Activated CD4-positive, CD25-positive, alpha-beta regulatory T cell (primary cell): ENCODE measurements at places on chromosomes 3 and 15.

DNA sequence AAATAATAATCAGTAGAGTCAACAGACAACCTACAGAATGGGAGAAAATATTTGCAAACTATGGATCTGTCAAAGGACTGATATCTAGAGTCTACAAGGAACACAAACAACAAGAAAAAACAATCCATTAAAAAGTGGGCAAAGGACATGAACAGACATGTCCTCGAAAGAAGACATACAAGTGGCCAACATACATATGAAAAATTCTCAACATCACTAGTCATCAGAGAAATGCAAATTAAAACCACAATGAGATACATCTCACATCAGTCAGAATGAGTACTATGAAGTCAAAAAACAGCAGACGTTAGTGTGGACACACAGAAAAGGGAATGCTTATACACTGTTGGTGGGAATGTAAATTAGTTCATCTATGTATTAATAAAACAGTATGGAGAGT is 33.7 kb downstream of the SLC2A2 start:
- DNase-seq, result no peak

- DNase-seq, result no peak
Measured at GRCh38 chr3:126151562-126152302, 28.7 kb downstream of the ALDH1L1 start.

GRCh38 chr15:33104212-33104611 is 90.3 kb downstream of the FMN1 start:
- no peak for DNase-seq

DNA sequence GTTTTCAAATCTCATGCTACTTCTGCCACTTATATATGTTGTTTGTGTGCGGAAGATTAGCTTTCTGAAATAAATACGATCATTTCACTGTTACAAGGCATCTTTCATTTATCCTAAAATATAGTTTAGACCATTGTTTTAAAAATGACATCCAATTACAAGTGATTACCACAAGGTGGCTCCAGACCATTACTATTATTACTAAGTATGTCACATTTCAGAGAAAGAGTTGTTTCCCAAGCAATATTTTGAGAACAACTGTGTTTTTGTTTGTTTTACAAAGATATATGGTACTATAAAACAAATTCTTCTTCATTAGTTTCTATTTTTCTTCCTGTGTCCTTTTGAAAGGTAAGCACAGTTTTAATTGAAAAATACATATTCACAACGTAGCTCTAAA is 136.0 kb upstream of the RAP2B start:
- no peak for DNase-seq

GRCh38 chr15:70356062-70356860 is 258.5 kb upstream of the TLE3 start:
- DNase-seq, result no peak

DNA sequence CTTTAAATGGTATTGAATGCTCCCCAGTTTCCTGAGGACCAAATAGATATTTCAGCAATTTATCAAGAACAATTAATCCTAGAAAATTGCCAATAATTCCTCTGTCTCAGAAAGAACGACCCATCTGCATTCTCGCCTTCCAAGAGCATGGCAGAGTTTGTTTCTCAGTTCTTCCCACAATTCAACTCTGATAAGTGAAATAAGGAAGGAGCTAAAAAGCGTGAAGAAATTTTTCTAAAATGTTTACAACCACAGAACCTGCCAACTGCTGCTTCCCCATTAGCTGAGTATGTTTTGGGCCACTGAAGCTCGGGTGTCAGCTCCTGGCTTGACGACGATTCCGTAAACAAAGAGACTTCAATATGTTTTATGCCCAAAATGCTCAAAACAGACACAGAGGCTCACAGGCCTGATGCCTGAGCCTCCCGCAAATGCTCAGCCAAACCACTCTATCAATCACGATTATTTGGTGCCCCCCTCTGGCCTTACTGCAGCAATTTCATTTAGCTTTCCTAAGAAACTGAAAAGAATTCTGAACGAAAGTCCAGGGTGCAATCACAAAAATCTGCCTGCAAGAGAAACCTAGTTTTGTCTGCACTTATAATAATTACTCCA is 259.2 kb upstream of the CCDC54 start:
- no peak for DNase-seq
